ENCODE measurements at places on chromosomes 12 and 14. TPM values are rescaled to one million over a fixed set of nuclear protein-coding genes. Genes with fewer than 3 reads are reported as not detected.

DNA sequence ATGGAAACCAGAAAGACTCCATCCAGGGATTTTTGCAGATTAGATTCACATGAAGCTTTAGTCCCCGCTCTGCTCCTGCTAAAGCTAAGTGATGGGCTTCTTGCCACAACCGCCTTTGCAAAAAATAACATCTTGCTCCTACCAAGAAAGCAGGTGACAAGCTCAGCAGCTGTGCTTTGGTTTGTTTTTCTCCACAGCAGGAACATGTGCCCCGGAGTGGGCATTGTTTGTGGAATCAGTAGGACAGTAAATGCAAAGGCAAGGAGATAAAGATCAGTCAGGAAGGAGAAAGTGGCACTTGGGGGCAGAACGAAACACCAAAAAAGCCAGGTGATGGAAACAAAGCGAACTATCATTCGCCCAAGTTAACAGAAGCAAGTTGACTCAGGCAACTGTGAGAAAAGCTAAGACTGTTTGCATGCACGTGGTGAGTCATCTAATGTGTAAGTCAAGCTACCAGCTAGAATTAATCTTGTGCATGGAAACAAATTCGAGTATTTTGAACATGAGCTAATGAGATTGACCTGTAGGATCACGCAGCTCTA, 165.5 kb upstream of the PLXNC1 start:
- no peak for DNase-seq

- DNase-seq: no peak
Measured at GRCh38 chr12:106003297-106003696, 135.5 kb downstream of the NUAK1 start.

DNA sequence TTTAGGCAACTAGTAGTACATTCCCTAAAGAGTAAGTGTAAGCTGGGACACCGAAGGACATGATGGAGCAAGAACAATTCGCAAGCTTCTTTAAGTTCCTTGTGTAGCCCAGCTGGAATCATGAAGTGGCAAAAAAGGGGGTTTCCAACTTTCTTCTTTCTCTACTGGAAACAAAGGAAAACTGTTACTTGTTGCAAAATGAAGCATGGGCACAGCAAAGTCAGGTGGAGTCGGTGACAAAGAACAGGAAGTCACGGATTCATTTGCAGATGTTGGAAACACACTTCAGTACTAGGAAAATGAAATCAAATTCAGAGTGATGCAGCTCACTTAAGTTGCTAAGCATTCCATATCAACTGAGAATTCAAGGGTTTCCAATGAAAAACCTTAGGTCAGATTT, 706.9 kb upstream of the STXBP6 start:
- DNase-seq: no peak

WNT1 gene
- polyA plus RNA-seq: not detected

PFDN5 gene
- polyA plus RNA-seq: 683 TPM
